ENCODE measurements at places on chromosomes 12 and 14. TPM values are rescaled to one million over a fixed set of nuclear protein-coding genes. Genes with fewer than 3 reads are reported as not detected.

The PRIMA1 gene
- total RNA-seq: 0.29 TPM

The TEX52 gene
- total RNA-seq: not detected

The MRPL42 gene
- total RNA-seq: 50.0 TPM

The CBLN3 gene
- 1.7 TPM for total RNA-seq

The GPR132 gene
- total RNA-seq: 0.56 TPM

The ANKS1B gene
- 0.63 TPM for total RNA-seq

The ESRRB gene
- total RNA-seq: 0.26 TPM

The SPIC gene
- not detected for total RNA-seq

The ZFHX2 gene
- total RNA-seq: 1.1 TPM

The WSCD2 gene
- total RNA-seq: not detected

The SIX6 gene
- not detected for total RNA-seq

The TAMALIN gene
- 0.65 TPM for total RNA-seq

The NOXRED1 gene
- not detected for total RNA-seq

The FIGNL2 gene
- 0.25 TPM for total RNA-seq

The TMEM119 gene
- 0.16 TPM for total RNA-seq

The ADAMTS20 gene
- total RNA-seq: not detected

The TMEM121 gene
- total RNA-seq: 8.7 TPM

The LMNTD1 gene
- not detected for total RNA-seq

The HHIPL1 gene
- 0.16 TPM for total RNA-seq

The AMHR2 gene
- 0.75 TPM for total RNA-seq

The AQP6 gene
- not detected for total RNA-seq

The SRSF5 gene
- 299 TPM for total RNA-seq

The KCNC2 gene
- total RNA-seq: not detected

The PLXNC1 gene
- total RNA-seq: 0.09 TPM

The TAS2R42 gene
- total RNA-seq: not detected

The CAPRIN2 gene
- total RNA-seq: 33.3 TPM

The SDR9C7 gene
- not detected for total RNA-seq

The RNASE12 gene
- not detected for total RNA-seq

The C2CD5 gene
- total RNA-seq: 14.2 TPM

The BCL11B gene
- 0.38 TPM for total RNA-seq

The SLC7A8 gene
- 0.82 TPM for total RNA-seq

The INHBC gene
- not detected for total RNA-seq

The NFATC4 gene
- total RNA-seq: 0.31 TPM

The KCNH5 gene
- total RNA-seq: not detected

The GATC gene
- 25.7 TPM for total RNA-seq

The KLHL33 gene
- not detected for total RNA-seq

The IFNG-AS1 gene
- not detected for total RNA-seq

The UNC119B gene
- 26.7 TPM for total RNA-seq

The SLCO1C1 gene
- not detected for total RNA-seq

The SERPINA9 gene
- total RNA-seq: not detected

The PRPH gene
- total RNA-seq: 2.1 TPM

The KLRK1 gene
- not detected for total RNA-seq

The HSPB8 gene
- total RNA-seq: 15.4 TPM

The BDKRB1 gene
- 0.38 TPM for total RNA-seq

The ALG10 gene
- total RNA-seq: 4.5 TPM

The RPGRIP1 gene
- 0.20 TPM for total RNA-seq

The MAX gene
- 57.6 TPM for total RNA-seq

The RIMBP2 gene
- not detected for total RNA-seq

Data from A549 treated with GW870086 at 1 μM for 4 hours (cell line).